NCI-H2227 treated with DMSO at 0.1 percent for 48 hours (cell line): ENCODE measurements at places on chromosomes 12 and 14.

- no peak for DNase-seq
These were observed 1433.2 kb downstream of the LRFN5 start for GRCh38 chr14:43039881-43040280.

DNA sequence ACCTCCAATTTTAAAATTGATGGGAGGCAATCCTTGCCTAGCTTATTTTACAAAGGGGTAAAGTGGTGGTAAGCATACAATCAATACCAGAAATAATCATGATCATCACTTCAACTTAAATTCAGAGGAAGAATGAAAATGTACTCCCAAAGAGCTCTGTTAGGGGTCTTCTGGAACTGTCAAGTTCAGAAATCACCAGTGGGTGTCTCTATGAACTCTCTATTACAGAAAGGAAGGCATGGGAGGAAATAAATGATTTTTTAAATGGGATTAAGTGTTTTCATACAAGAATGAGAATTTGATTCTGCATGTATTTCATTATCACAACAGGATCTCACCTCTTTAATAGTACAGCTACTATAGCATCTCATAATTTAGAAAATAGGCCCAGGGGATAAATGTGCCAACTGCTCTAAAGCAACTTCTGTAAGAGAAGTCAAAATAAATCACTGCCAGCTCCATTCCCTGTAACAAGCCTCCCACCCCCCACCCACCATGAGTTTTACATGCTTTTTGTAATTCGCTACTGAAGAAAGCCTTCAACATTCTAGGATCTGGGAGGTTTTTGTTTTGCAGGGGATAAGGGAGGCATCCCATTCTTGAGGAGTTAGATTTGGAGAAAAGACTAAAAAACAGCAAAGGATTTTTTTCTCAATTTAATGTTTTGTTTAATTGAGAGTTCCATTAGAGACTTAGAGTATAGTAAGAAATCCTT lies 9.7 kb downstream of the DCP1B start:
- DNase-seq = no peak

DNA sequence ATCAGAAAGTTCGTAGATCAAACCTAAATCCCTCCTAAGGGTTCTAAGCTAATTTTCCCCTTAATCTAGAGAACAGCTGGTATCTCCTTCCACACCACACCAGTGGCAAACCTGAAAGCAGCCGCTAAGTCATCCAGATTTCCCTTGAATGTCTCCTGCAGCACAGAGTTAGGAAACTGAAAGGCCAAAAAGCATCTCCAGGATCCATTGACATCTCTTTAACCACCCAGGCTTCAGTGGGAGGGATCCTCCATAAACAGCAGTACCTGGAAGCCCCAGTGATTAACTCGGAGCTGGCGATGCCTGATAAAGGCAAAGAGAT lies 47.6 kb downstream of the CRACR2A start:
- DNase-seq = no peak

DNA sequence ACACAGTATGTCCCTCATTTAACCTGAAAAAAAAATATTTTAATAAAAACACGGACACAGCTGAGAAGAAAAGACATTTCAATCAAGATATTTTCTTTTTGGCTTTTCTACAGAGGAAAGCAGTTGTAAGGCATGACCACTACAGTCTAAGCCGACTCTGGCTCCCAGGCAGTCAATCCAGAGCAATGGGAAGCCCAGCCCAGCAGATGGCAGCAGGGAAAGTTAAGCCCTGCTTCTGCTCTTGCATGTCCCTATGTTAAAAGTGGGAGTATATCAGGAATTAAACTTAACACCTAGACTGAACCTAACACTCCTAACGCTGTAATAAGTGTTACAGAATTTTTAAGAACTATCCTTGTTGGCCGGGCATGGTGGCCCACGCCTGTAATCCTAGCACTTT lies 19.5 kb upstream of the HAL start:
- DNase-seq = peak; percentile 7

GRCh38 chr14:60184146-60184904 lies 19.1 kb upstream of the DHRS7 start:
- DNase-seq = peak; percentile 71

- DNase-seq = no peak
These were observed 31.9 kb upstream of the TC2N start for GRCh38 chr14:91899213-91899612.

GRCh38 chr14:77573964-77574363 lies 42.5 kb downstream of the SPTLC2 start:
- no peak for DNase-seq

- no peak for DNase-seq
These were observed 106.2 kb downstream of the IGF1 start for GRCh38 chr12:102374190-102374589.

DNA sequence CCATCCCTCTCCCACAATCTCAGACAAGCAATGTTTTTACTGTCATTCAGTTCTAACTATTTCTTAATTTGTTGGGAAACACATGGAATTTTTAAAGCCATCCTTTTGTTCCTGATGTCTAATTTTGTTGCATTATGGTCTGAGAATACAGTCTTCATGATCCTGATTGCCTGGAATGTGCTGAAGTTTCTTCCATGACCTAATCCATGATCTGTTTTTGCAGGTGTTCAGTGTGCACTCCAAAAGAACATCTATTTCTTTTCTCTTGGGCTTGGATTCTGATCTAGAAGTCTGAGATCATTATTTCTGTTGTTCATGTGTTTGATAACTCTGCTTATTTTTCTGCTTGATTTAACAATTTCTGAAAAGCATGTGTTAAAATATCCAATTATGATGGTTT lies 43.2 kb upstream of the PHC1 start:
- no peak for DNase-seq

DNA sequence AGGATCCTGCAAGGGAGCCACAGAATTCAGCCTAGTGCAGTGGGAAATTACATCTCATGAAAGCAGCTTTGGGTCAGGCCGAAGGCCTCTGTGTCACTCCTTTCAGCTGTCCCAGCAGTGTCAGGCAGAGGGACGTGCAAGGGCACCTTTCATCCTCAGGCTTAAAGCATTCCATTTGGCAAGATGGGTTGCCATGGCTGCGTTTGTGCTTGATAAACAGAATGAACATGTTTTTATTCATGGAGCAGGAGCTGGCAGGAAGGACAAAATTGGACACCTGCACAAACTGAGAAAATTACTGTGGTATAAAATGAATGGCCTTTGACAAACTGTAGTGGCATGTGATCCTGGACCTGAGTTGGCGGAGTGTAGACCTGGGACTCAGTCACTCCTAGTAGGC lies 29.4 kb downstream of the ACAD10 start:
- no peak for DNase-seq

DNA sequence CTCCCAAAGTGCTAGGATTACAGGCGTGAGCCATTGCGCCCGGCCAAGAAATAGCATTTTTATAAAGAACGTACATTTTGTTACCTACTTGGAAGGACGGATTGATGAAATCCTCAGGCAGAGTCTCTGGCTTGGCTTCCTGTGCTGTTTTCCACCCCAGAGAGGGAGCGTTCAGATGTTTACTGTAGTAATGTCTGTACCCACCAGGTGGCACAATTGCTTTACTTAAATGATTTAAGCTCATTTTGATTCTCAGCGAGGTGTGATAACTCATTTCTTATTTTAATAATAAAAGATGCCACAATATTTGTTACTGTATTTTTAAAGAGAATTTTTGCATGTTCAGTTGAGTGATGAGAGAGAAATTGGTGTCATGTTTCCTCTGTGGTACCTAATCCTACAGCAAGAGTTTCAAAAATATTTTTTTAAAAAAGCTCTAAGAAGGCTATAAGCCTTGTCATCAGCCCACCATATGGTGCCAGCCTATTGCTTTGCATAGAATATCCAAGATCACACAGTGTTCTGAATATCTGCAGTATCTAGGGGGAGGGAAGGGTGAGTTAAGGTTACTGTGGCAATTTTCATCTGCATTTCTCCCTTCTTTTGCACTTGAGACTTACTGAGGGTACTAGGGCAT lies 82.6 kb upstream of the TRAF3 start:
- peak; percentile 78 for DNase-seq

DNA sequence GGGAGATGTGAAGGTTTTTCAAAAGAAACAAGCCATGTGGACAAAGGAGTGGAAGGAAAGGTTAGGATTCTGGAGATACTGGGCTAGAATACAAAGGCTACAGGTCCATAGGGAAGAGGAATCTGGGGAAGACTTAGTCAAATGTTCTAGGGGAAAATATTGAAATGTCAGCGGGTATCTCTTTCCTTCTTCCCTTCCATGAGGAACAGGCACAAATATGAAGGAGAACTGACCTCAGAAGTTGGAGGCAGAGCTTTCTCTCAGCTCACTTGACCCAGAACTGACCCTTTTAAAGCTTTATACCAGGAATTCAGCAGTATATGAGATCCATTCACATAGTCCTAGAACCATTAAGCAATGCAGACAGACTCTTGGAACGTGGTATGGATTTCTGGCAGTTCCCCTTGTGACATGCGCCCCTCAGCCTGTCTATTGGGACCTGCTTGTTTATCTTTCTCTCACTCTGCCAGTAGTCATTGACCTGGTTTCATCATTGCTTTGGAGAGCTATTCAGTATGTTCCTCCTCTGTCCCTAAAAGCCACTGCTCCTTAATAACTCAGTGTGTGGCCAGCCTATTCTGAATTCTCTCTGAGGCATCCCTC lies 43.0 kb upstream of the GSG1 start:
- DNase-seq = no peak

- no peak for DNase-seq
These were observed 7.4 kb downstream of the WNT1 start for GRCh38 chr12:48985475-48985897.

DNA sequence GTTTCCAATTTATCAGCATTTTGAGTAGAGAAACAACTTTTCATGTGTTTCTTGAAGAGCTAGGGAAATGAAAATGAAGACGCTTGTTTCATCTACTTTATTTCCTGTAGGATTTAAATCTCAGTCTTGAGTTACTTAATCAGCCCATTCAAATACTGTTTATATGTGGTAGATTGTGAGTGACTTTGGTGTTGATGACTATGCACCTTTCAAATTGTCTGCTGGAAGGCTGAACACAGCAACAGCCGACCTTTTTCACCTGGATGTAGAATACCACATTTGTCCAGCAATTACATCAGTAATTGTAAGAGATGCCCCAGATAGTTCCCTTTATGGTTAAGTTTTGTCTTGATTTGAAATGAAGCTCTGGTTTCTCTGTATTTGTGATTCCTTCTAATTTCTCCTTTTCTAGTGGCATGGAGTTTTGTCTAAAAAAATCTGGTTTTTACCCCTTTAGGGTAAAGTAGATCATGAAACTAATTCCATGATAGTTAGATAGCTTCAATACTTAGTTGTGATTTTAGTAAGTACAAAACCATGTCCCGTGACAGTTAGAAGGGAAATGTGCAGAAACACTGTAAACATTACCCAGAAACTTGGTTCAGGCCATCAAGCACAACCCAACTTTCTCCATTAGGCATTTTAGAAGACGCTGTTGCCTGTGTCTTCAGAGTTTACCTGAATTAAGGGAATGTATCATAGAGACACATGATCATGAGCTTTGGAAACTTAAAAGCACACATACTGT lies 165.0 kb downstream of the SRGAP1 start:
- no peak for DNase-seq

DNA sequence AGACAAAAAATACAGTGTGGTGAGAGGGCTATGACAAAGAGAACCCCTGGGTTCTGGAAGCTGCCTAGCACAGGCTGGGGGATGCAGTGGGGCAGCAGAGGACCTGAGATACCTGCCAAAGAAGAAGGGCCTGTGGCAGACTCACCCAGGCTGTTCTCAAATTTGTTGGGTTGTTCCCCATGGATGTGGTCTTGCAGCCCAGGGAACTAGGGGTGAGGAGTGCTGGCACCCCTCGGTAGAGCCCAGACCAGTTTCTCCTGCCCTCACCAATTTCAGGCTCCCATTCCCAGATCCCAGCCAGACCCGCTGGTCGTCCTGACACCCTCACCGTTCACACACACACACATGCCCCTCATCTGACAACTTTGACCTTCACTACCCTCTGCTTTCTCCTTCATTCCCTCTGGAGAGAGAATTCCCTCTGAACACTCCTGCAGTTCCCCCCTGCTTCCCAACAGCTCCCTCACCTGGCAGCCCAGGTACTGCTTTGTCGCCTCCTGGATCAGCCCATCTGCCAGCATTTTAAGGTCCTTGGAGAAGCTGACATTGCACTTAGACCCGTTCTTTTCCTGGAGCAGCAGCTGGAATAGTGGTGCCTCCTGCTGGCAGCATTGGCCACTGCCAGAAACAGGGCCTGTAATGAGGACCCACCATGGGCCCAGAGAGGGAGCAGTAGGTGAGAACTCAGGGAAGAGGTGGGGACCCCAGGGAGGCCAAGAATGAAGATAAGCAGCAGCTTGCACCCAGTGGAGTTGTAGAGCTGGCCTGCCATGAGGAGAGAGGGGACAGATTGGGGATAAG lies 5.9 kb upstream of the GDF11 start:
- DNase-seq = peak; percentile 61

DNA sequence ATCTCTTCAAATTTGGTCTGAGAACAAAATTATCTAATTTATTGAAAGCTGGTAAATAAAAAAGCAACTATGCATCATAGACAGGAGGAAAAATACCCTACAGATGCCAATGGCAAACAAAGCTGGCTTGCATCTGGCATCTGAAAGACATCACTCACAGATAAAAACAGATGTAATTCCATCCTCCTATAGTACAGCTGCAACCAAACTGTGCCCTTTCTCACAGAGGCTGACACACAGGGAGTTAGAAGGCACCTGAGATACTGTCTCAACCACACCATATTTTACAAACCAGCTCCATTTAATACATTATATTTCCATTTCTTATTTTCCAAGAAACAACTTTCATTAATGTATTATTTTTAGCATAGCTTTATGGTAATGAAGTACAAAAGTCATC lies 39.4 kb downstream of the DUSP16 start:
- DNase-seq = no peak

DNA sequence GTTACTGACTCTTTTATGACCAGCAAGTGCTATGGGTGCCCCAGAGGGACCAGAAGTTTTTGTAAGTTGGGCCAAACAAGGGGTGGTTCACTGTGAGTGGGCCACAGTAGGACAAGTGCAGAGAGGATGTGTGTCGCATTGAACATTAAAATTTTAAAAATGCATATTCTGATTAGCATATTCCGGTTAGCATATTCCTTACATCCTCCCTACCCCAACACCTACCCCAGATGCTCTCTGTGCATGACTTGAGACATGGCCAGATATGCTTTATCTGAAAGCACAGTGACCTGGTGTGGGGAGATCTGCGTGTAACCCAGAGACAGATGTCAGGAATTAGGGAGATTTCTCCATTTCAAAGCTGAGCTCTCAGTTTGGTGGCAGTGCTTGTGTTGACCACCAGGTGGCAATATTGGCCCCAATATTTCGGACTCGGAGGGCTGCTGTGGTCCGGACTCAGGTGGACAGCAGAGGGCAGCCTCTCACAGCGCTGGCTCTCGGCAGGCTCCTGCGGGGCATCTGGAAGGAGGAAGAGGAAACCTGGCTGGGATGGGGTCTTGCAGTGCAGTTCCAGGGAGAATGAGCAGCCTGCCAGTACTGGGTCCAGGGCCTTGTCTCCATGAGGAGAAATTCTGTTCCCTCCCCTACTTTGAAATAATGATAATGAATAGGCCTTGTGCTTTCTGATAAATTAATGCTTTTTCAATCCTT lies 1.6 kb upstream of the CEBPE start:
- peak; percentile 83 for DNase-seq

GRCh38 chr12:102730996-102731395 lies 186.0 kb downstream of the PAH start:
- DNase-seq = no peak
